AG10803 (cell line): ENCODE measurements at places on chromosomes 5 and 9.

DNA sequence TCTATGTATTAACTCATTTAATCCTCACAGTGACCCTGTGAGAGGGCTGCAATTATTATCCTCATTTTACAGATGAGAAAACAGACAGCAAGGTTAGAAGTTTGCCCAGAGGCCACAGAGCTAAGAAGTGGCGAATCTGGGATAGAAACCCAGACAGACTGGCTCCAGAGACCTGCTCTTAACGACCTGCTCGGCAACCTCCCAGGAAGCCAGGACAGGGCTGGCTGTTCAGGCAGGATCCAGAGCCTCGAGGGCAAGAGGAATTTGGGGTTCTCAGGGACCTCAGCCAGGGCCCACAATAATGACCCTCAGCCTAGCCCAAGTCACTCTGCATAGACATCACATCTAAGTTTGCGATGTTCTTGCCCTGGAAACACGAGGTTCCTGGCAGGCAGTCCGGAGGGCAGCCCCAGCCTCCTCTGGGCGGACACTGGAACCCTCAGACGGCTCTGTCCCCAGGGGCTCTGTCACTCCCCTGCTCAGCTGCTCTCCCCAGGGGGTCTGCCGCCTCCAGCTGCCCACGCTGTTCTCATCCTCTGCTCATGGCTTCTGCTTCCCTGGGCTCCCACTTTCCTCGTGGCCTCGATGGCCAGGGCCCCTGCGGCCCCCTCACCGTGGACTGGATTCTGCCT lies 138.5 kb upstream of the ERCC6L2 start:
- no peak for DNase-seq

DNA sequence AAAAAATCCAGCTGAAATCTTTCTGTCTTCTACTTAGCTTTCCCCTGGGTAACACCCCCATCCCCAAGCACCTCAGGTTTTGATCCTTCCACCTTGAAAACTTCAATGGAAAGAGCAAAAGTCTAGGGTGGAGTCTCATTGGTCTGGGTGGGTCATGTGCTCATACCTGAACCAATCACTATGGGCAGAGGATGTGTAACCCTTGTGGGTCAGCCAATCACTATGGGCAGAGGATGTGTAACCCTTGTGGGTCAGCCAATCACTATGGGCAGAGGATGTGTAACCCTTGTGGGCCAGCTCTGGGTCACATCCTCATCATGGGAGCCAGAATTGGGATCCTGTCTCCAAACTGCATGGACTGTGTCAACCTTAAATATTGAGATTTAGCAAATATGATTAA lies 18.5 kb downstream of the NAIF1 start:
- DNase-seq = no peak

DNA sequence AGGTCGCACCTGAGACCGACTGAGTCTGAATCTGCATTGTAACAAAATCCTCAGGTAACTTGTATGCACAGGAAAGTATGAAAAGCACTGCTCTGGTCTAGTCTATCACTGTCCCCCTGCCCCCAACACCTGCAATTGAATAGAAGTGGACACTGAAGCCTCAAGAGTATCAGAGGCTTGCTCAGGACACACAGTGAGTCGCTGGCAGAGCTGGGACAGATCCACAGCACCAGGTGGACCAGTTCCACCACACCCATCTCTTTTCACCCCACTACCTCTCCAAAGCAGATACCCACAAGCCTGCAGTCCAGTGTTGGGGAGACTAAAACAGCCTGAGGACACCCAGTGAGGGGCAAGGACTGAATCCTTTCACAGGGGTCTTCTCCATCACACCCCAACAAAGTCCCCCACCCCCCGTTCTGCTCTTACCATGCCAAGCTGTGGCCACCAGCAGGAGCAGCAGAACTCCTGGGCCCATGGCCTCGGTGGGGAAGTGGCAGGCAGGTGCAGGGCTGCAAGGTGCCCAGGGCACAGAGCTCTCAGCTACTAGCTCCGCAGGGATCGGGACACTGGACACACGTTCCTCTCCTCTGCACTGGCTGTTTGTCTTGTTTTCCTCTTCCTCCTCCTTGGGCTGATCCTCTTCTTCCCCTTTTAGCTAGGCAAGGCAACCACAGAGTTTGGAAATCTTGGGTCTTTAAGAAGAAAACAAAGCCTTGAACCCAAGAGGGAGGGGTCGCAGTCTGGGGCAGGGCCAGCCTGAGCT lies at the start of gene CSF1R:
Gene CSF1R (minus strand): TSS at position 605 of the 766 bp plus-strand sequence. CDS start 127 bp downstream, at position 478.
- DNase-seq = no peak

GRCh38 chr5:81305785-81306184 lies 4.4 kb downstream of the ZCCHC9 start:
- DNase-seq = no peak

DNA sequence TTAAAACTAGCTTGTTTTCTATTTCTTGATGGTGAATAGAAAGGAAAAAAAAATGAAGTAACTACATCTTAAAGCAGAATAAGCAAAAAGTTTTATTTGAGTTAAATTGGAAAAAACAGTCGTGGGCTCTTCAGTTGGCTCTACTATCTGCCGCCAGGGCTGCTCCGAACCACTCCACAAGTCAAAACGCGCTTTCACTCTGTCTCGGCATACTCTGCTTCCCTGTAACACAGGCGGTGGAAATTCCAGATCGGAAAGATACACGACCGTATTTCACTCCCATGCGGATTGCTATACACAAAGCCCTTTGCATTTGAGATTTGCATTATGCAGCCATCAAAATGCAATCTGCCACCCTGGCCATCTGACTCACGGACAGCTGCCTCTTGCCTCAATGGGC lies 505.6 kb downstream of the IRX1 start:
- DNase-seq = no peak

- DNase-seq = no peak
Observed at GRCh38 chr5:68381909-68382308, 166.4 kb downstream of the PIK3R1 start.

- no peak for DNase-seq
Observed at GRCh38 chr9:116792271-116792670, 105.2 kb downstream of the TRIM32 start.

- DNase-seq = peak; percentile 62
Observed at GRCh38 chr5:83628360-83628759, 92.3 kb downstream of the HAPLN1 start.

DNA sequence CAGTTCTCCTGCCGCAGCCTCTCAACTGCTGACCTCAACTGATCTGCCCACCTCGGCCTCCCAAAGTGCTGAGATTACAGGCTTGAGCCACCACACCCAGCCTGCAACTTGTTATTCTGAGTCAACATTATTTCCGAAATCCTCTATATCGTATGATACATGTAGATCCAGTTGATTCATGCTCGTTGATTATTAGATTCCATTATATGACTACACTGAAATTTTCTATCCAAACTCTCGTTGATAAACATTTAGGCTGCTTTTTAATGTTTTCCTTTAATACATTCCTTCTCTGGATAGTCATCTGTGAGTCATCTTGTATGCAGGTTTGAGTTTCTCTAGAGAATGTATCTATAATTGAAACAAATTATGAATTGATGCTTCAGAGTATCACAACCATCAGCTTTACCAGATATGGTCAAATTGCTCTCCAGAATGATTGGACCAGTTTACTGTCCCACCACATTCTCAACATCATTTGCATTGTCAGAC lies 4.1 kb downstream of the CDK7 start:
- DNase-seq = peak; percentile 75

- DNase-seq = no peak
Observed at GRCh38 chr5:177393206-177393765, 7.2 kb downstream of the PFN3 start.

GRCh38 chr5:157219491-157220271 lies 39.0 kb downstream of the ITK start:
- peak; percentile 71 for DNase-seq

DNA sequence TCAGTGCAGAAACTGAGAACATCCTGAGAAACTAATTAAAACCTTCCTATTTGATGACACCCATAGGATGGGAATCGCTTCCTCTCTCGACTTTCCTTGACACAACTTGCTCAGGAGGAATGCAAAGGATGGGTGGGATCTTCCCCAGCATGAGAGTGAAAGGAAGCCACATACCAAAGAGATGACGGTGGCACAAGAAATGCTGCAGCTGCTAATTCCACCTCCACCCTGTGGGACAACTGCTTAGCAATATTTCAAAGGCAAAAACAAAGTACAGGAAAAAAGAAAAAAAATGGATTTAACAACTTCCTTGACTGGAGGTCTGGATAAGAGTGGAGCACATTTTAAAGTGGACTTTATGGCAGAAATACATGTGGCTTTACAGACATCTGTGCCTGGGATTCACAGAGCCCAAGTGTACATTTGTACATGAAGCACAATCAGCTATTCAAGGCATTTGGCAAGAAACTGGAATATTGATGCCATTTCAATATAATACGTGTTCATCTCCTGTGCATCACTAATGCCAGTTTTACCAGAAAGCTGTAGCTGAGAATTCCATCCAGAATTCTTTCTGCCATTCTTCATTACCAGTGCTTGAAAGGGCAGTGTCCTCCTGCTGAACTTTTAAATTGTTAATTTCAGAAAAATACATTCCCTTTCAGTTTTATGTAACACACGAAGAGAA lies 359.2 kb upstream of the ACTBL2 start:
- DNase-seq = peak; percentile 99

DNA sequence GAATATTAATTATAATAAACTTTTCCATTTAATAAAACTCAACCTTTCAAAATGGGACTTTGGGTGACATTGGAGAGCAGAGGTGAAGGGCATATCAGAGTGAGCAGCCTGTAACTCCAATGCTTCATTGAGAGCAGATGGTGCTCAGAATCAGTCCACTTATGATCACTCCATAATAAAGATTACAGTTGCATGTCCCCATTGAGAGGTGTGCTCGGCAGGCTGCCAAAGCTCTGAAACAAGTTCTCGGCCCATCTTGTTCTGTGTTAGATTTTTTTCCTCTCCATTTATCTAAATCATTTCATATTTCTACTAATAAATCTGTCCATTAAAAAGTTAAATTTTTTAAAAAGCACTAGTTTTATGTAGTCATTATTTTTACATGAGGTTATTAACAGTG lies 1786.4 kb upstream of the WWC1 start:
- no peak for DNase-seq

DNA sequence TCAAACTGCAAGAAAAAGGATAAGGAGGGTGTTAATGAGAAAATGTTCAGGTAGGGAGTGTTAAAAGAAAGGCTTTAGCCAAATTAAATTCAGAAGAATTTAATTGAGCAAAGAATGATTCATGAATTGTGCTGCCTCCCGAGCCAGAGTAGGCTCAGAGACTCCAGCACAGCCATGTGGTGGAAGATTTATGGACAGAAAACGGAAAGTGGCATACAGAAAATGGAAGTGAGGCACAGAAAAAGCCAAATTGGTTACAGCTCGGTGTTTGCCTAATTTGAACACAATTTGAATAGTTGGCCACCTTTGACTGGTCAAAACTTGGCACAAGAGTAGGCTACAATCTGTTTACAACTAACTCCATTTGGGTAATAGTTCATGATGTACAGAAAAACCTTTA lies 9.6 kb upstream of the SLC30A5 start:
- DNase-seq = peak; percentile 9

DNA sequence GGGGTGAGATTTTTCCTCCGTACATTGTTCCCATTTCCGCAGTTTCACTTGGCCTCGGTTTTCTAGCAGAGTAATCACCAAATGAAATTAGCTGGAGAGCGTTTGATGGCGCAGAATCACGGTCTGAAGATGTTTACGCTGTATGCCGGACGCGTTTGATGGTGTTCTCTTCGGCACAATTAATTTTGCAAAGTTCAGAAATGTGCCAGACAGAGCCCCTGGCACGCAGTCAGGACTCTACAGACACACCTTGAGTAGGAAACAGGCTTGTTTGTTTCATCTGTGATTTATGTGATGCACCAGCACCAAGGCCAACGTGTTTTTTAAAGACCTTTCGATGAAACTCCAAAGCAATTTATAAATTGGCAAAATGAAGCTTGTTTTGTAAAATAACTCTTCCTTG lies 863 bp upstream of the LIFR start:
- DNase-seq = no peak

DNA sequence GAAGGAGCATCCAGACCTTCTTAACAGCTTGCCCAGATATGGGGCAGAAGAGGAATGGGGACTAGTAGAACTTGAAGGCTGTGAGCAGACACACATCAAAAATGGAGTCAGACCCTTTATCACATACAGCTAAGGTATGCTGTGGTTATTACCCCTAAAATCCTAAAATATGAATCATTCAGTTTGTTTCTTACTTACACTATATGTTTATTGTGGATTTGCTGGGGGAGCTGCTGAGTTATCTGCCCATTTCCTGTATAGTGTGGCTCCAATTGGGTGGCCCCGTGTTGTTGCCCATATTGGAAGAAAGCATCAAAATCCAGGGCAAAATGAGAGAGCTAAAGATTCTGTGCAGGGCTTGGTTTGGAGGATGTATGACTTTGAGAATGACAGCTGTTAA lies 56.9 kb downstream of the AP3S1 start:
- peak; percentile 20 for DNase-seq

GRCh38 chr9:110919609-110920008 lies 118.7 kb downstream of the LPAR1 start:
- DNase-seq = peak; percentile 95

DNA sequence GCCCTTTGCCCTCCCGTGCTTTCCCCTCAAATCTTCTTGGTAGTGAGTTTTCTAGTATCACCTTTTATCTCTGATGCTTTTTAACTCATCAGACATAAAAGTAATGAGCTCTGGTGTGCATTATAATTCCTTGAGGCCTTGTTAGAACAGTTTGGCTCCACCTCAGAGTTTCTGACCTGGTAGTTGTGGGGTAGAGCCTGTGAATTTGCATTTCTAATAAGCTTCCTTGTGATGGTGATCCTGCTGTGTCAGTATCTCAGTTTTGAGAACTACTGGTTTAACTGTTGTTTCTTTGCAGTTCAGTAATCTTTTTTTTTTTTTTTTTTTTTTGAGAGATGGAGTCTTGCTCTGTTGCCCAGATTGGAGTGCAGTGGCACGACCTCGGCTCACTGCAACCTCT lies 31.1 kb downstream of the UBE2D2 start:
- no peak for DNase-seq

GRCh38 chr5:126471247-126471646 lies 48.0 kb downstream of the GRAMD2B start:
- DNase-seq = no peak

DNA sequence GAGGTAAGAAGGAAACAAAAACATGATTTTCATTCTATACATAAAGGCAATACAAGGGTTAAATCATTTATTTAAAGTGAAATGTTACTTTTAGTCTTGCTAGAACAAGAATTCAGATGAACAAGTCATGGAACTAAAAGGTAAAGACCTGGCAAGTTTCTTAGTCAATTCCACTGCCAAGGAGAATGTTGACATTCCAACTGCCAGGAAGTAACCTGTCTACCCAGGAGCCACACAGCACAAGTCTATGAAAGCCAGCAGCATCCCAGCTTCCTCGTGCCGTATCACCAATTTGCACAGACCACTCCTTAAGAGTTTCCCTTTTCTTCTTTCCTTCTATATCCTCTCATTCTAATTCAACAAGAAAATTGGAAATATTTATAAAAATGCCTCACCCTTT lies 79.9 kb downstream of the SETX start:
- no peak for DNase-seq
